M059J (cell line): ENCODE measurements at places on chromosomes 2 and 18. TPM values are rescaled to one million over a fixed set of nuclear protein-coding genes. Genes with fewer than 3 reads are reported as not detected.

The FAM124B gene
- 0.12 TPM in 1 of 2 replicates, not detected in the other for total RNA-seq

The CD226 gene
- total RNA-seq = 0.10 and 3.8 TPM in 2 replicates

The BMP10 gene
- total RNA-seq = not detected in 2 replicates

DNA sequence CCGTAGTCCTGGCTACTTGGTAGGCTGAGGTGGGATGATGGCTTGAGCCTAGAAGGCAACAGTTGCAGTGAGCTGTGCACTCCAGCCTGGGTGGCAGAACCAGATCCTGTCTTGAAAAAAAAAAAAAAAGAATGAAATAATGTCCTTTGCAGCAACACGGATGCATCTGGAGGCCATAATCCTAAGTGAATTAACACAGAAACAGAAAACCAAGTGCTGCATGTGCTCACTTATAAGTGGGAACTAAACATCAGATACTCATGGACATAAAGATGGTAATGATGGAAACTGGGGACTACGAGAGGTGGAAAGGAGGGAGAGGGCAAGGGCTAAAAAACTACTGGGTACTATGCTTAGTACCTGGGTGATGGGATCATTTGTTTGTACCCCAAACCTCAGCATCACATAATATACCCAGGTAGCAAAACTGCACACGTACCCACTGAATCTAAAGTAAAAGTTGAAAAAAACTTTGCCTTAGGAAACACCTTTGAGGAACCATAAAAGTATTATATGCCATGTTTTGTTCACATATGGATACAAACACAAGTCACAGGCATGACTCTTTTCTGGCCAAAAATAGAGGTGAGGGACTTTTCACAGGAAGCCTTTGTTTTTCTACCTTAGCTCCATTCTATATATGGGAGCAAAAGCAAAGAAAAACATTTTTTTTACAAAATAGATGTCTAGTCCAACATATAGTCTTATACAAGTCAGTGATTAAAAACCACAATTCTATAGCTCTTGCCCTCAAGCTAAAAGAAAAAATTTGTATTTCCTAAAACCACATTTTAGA is 36.6 kb downstream of the GPR155 start:
- DNase-seq = no peak

- no peak for DNase-seq
Measured at GRCh38 chr2:104164721-104165252, 689.1 kb upstream of the POU3F3 start.

- DNase-seq = no peak
Measured at GRCh38 chr18:22912835-22913234, 20.3 kb upstream of the RBBP8 start.

DNA sequence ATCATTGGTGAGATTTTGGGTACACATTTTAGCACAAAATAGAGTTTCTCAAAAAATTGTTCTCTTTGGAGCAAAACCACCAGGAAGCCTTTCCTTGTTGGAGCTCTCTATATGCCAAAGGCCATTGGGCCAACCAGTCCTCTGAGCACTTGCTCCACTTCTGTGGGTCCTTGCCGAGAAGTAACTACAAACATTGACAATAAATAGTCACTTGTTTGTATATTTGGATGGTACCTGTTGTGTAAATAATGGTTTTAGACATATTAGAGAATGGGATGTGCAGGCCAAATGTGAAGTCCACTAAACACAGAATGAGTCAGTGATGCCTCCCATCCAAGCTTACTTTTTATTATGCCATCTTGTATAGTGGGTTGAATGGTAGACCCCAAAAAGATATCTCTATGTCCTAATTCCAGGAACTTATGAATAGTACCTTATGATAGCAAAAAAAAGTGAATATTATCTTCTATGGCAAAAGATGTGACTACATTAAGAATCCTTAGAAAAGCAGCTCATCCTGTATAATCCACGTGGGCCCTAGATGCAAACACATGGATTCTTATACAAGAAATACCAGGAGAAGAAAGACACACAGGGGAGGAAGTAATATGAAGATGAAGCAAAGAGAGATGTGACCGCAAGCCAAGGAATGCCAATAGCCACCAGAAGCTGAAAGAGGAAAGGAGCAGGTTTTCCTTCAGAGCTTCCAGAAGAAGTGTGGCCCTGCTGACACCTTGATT is 24.6 kb downstream of the SRD5A2 start:
- no peak for DNase-seq

DNA sequence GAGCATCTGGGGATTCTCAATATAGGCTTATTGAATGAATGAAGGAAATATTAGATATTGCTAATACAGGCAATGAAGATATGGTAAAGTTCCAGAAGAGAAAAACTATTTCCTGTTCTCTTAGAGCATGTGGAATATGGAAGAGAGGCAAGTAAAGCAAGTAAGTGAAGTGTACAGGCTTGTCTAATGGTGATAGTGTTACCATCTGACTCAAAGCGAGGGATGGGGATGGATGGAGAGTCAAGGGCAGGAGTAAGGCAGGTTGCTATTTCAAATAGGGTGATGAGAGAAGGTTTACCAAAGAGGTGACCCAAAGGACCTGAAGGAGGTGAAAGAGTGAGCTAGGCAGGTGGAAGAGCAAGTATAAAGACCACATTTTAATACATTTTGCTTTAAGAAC is 55.2 kb upstream of the SLC38A11 start:
- DNase-seq = no peak

The POTEJ gene
- not detected in 2 replicates for total RNA-seq

The UGT1A9 gene
- total RNA-seq = 0.07 TPM in 1 of 2 replicates, not detected in the other

- DNase-seq = no peak
Measured at GRCh38 chr2:177207101-177207500, 5.5 kb upstream of the HNRNPA3 start.

DNA sequence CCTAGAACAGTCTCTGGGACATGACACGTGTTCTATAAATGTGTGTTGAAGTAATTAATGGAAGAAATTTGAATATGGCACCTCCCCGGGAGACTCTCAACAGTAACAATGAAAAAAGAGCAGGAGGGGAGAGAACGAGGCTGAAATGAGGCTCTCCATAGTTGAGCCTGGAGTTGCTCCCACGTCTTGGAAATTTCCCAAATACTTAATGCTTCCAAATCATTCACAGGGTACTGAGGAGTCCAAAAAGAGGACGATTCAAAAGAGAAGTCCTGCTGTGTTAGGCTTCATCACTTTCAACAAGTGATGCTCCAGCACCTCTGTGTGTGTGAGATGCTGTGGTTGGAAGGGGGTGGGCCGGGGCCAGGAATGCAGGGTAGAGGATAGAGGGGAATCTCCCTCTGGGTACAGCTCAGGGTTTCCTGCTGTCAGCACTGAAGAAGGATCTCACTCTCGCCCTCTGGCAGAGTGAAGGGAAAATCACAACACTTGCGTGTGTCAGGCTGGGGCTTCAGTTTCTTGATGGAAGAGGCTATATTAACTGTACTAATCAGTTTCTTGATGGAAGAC is 18.1 kb upstream of the ZNF407 start:
- DNase-seq = no peak

The UPP2 gene
- not detected in 2 replicates for total RNA-seq

The ACOXL gene
- total RNA-seq = not detected in 2 replicates

The TMEM18 gene
- total RNA-seq = 15.3 and 29.9 TPM in 2 replicates

DNA sequence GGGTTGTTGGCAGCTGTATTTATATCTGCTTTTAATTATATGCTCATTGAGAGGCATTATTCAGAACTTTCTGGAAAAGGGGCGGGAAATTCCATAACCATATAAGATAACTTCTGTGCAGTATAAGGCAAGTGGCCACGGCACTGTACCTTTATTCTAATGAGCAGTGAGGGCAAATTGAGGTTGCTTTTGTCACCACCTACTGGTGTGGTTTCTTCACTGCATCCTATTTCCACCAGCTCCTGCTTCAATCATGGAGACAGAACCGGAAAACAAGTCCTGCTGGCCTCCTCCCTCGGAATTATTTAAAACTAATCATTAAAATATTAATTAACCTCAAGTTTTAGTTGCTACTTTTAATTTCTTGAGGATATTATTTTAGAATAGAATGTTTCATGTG is 759.4 kb downstream of the CBLN2 start:
- DNase-seq = peak; percentile 1

The COBLL1 gene
- 12.5 and 15.6 TPM in 2 replicates for total RNA-seq

- no peak for DNase-seq
Measured at GRCh38 chr2:233789554-233789953, 11.4 kb downstream of the MROH2A start.

DNA sequence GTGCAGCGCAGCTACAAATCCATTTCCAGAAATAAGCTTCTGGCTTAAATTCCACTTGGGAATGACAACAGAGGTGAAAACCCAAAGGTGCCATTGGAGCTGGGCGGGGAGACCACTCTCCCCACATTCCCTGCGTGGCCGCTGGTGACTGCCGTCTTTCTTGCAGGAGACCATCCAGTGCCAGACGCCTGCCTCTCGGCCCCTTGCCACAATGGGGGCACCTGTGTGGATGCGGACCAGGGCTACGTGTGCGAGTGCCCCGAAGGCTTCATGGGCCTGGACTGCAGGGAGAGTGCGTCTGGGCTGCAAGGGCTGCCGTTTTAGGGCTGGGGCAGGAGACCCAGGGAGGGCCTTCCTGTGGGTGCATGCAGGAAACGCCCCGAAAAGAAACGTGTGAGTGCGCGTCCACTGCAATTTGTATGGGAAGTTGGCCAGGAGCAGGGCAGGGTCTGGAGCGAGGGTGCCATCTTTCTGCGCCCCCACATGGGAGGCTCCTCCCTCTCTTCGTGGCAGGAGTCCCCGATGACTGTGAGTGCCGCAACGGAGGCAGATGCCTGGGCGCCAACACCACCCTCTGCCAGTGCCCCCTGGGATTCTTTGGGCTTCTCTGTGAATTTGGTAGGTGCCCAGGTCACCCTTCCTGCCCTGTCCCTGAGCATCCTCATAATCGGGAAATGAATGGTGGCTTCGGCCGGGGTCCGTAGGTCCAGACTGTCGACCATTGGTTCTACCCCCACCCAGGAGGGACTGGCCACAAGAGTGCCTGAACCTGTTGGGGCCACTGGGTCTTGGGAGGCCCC is 49.9 kb downstream of the SNED1 start:
- DNase-seq = no peak

DNA sequence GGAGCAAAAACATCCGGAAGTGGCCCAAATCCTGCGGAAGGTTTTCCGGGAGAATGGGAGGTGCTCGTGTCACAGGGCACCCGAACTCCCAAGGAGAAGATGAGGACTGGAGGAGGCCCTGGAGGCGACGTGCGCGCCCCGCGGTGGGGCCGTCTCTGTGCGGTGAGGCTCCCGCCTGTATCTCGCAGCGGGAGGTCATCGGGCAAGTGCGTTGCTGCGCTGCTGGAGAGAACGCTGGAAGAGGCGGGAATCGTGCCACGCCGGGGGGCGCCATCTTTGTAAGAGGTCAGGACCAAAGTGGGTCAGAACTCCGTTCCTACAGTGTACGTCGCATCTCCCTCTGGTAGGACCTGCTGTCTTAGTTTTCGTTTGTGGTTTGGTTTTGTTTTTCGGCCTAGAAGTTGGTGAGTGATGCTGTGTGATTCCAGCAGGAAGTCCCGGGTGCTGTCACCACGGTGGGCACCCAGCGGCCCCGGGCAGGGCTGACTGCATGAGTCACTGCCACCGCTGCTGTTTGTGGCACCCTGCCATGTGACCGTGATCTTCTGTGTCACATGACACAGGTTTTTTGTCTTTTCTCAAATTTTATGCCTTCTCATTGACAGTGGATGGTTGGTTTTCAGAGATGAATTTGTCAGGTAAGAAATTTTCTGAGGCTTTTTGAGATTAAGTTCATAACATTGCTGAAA is 21.5 kb upstream of the ATP9B start:
- DNase-seq = peak; percentile 44

GRCh38 chr2:117058366-117058765 is 756.1 kb upstream of the DDX18 start:
- no peak for DNase-seq

DNA sequence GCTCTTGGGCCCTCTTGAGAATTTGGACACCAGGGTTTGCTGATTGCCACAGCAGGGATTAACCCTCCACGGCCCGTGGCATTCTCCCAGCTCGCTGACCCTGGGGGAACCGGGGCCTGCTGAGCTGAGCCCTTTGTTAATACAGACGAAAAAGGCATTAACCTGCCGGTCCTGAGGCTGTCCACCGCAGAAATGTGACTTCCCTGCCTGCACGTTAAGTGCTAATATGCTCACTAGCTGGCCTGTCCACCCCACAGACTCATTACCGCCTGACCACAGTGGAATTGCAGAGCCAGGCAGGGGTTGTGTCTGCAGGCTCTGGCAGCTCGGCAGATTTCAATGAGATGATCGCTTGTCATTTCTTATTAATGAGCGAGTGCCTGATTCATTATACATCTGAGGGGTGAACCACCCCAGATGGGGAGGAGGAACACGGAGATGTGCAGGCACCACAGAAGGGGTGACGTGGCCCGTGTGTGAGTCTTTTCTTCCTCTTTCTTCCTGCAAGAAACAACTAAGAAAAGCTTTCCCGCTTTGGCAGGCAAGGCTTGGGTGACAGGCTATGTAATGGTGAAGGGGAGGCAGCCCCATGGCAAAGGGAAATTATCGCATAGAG is 126.0 kb downstream of the GLI2 start:
- DNase-seq = peak; percentile 72

- no peak for DNase-seq
Measured at GRCh38 chr18:49160079-49160930, 209.5 kb upstream of the SMAD7 start.

GRCh38 chr18:62289047-62289446 is 36.1 kb upstream of the TNFRSF11A start:
- DNase-seq = no peak

DNA sequence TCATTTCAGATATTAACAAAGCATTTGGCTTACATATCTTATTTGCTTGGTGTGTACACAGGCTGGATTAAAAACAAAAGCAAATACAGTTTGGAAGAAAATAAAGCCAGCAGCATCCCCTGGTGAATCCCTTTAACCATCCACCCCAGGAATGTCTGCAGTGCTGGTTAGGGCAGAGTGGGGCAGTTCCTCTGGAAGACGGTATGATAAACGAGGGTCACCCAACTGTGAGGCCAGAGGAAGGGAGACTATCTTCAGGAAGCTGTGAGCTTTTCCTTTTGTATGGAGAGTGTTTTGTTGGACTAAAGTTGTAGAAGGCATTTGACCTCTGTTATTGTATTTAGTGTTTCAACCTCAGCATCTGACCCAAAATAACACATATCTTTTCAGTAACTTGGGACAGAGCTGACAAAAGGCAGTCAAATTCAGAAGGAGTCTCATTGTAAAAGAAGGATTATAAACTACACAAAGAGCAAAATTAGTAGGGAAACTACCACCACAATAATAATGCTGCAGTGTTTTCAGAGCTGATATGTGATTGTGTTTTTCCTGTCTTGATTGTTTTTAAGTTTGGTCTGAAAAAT is 159.1 kb downstream of the FMNL2 start:
- no peak for DNase-seq

The LHCGR gene
- total RNA-seq = not detected in 2 replicates

GRCh38 chr2:219857751-219858150 is 230.3 kb downstream of the SLC4A3 start:
- DNase-seq = no peak

- peak; percentile 76 for DNase-seq
Measured at GRCh38 chr2:9573013-9573720, 17.5 kb upstream of the ADAM17 start.
